Frontal cortex (tissue), 4 donors: ENCODE measurements at places on chromosomes 1 and 21. TPM values are rescaled to one million over a fixed set of nuclear protein-coding genes. Genes with fewer than 3 reads are reported as not detected.
A peak's percentile ranks its signal among the peaks of the same experiment; 100 is the strongest.

TUFT1 gene
- 9.8 TPM for total RNA-seq

CBS gene
- 51.4 TPM for total RNA-seq

KCNT2 gene
- 28.1 TPM for total RNA-seq

LMOD1 gene
- 0.41 TPM for total RNA-seq

SLC1A7 gene
- total RNA-seq, result not detected

MFSD2A gene
- total RNA-seq, result 15.5 TPM

CCDC185 gene
- total RNA-seq, result not detected

ADGRL2 gene
- total RNA-seq, result 120 TPM

HSD3B1 gene
- not detected for total RNA-seq

PARK7 gene
- 160 TPM for total RNA-seq

PDE9A gene
- total RNA-seq, result 13.0 TPM

DNA sequence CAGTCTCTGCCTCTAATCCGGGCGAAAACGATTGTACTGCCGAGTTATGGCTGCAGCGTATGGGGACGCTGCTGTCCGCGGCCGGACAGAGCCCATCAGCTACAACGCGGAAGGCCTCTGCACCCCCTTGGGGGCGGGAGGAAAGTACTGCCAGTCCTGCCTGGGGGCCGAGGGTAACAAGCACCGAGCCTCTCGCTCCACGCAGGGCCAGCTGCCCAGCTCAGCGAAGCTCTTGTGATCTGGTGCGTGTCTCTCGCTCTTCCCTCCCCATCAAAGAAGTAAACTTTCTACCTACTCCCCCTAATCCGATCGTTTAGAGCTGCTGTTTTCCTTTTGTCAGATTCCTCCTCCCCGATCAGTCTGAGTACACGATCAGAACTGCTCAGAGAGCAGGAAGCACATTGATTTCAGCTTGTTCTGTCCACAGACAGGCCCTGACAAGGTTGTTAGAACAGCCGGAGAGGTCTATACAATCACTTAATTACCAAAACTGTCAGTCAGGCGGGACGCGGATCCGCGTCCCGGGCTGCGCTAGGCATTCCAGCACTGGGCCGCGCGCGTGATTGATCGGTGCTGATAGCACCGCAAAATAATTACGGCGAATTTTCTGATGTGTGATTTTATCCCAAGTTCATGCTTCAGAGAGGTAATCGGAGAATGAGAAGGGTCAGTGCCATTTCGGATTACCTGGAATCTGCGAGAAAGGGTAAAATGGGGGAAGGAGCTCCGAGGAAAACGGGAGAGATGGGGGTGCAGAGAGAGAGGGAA, 8.7 kb upstream of the BARHL2 start:
- no peak for DNase-seq

- DNase-seq, result peak; percentile 44
These were observed 71.2 kb upstream of the NBPF3 start for GRCh38 chr1:21368515-21369289.

DNA sequence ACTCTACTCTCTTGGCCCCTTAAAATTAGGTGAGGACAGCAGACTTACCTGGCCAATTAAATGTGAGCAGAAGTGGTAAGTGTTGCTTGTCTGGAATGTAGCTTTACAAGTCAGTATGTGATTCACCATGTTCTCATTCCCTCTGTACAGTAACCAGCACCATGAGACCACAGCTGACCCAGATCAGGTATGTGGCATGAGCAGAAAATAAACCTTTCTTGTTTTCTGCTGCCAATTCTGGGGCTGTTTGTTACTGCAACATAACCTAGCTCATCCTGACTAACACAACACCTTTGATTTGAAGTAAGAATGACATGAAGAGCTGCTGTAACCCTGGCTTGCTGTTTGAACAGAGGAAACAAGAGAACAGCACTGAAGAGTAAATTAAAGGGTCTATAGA, 24.9 kb downstream of the ITPKB start:
- DNase-seq, result no peak

GRCh38 chr1:246161626-246162025, 345.5 kb downstream of the SMYD3 start:
- DNase-seq, result no peak

GRCh38 chr1:113913312-113913668, 8.2 kb downstream of the DCLRE1B start:
- DNase-seq, result no peak

- DNase-seq, result no peak
These were observed 243.6 kb downstream of the TNR start for GRCh38 chr1:175499595-175500382.

- no peak for DNase-seq
These were observed 73.1 kb downstream of the GREM2 start for GRCh38 chr1:240538776-240539430.

GRCh38 chr21:30943920-30944319, 62.5 kb upstream of the KRTAP11-1 start:
- no peak for DNase-seq

- no peak for DNase-seq
These were observed 172.5 kb downstream of the CTH start for GRCh38 chr1:70583522-70583921.

DNA sequence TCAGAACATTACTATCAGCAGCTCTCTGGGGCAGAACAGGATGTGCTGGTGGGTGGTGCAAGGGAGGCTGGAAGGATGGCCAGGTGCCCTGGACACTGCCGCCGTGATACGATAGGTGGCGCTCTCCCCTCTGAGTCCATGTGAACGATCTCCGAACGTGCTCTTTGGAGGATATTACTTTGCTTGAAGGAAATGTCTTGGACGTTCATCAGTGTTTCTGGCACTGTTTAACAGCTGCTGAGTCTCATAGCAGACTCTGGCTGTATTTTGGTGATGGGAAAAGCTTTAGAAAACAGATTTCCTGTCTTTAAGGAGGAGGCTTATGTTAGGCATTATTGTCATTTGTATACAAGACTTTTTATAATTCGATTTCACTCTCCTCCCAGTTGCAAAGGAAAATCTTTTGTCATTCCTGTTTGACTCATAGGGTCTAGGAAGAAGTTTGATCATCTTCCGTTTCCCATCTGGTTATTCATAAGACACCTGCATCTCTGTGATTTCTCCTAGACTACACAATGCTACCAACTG, 386.2 kb upstream of the ADGRL2 start:
- peak; percentile 18 for DNase-seq

- no peak for DNase-seq
These were observed 3.6 kb downstream of the PAQR7 start for GRCh38 chr1:25871704-25872494.

DNA sequence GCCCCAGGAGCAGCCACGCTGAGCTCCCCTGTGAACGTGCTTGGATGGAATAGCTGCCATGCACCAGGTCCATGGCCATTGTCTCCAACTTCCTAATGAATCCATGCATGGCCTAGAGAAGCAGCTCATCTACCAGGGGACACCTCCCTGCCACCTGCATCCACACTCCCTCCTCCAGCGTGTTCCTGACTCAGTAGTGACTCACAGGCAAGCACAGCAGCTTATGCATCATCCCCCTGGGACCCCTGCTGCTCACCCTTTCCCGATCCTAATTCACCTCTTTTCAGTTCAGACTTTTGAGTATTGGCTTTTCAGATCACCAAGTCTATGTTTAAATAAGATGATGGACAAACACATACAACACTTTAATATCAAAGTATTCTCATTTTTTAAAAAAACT, 39.9 kb upstream of the TADA1 start:
- DNase-seq, result no peak

- DNase-seq, result no peak
These were observed 534.4 kb upstream of the CXADR start for GRCh38 chr21:16978309-16978895.
